ENCODE measurements at places on chromosomes 7 and 10.

GRCh38 chr7:50632561-50633413 is 67.6 kb upstream of the DDC start:
- DNase-seq = peak; percentile 64

- DNase-seq = peak; percentile 95
These were observed 25.4 kb downstream of the CAMK2G start for GRCh38 chr10:73848821-73849489.

- DNase-seq = no peak
These were observed 393.2 kb upstream of the FOXK1 start for GRCh38 chr7:4288791-4289394.

GRCh38 chr7:79494046-79494445 is 40.6 kb upstream of the MAGI2 start:
- DNase-seq = no peak

DNA sequence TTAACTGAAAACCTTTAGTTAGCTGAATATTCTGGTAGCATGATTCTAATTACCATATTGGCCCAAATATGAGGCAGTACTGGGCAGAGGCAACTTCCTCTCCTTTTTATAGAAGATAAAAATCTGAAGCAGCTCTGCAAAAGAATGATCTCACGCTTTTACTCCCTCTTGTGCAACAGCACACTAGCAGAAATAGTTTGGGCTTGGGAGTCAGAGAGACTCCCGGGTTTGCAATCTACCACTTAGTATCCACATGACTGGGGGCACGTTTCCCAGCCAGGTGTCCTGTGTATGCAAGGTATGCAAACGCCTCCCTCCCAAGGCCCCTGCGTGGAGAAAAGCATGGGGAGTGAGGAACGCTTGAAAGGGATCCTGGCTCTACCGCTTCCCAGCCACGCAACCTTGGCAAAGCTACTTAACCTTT is 47.2 kb upstream of the RHEB start:
- DNase-seq = no peak

DNA sequence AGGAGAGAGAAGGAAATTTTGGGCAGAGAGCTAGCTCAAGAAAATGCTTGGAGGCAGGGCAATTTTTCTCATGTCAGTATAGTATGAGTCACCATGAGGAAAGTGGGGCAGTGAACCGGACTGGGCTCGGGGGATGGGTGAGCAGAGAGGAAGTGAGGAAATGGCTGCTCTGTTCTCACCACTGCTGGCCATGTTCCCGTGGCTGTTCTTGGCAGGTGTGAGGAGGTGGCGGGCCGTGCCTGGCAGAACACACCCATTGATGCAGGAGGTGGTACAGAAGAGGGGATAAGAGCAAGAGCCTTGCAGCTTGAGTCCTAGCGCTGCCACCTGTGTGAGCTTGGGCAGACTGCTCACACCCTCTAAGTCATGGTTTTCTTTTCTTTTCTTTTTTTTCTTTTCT is 304.4 kb upstream of the LYZL1 start:
- no peak for DNase-seq

DNA sequence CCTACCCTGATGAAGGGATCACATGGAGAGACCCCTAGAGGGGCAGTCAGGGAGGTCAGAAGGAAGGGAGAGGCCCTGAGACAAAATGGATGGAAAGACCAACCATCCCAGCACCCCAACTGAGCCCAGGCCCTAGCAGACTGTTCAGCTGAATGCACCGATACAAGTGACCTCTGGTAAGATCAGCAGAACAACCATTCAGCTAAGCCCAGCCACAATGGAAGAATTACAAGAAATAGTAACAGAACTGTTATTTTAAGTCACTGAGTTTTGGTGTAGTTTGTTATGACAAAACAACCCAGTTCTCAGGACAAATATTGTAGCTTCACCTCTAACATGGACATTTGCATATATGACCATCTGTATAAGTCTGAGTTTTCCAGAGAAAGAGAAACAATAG is 210.4 kb upstream of the SVIL start:
- DNase-seq = no peak

All from activated CD4-positive, alpha-beta T cell treated with anti-CD3 and anti-CD28 coated beads for 48 hours (primary cell).